ENCODE measurements at places on chromosomes 7 and 10. TPM values are rescaled to one million over a fixed set of nuclear protein-coding genes. Genes with fewer than 3 reads are reported as not detected.

The SPDYE11 gene
- polyA plus RNA-seq = 0.51 TPM

GRCh38 chr10:48606530-48607355 is 1.9 kb upstream of the ARHGAP22 start:
- DNase-seq = no peak

DNA sequence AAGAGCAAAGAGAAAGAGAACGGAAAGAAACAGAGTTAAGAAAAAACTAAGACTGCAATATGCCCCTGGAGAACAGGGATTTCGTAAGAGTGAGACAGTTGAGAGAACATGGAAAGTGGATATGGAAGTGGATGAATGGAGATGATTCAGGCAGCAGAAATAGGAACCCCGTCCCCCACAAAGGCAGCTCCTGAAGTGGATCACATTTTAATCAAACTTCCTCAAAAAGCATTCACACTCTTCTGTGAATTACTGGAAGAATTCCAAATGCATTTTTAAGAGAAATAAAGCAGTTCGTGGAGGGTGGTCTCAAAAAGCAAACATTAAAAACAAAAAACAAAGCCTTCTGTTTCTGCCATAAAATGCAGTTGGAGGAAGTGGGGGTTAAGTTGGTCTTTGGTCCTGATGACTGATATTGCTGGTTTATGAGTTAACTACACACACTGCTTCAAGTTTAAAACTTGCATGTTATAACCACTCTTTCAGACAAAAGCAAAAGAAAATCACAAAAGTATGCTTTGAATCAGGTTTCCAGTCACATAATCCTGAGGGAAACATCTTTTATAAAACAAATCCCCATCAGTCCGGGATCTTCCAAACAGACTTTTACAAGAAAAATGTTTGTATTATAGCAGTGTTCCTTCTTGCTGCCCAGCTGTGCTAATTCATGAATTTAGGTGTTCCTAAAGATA is 214.3 kb downstream of the FANK1 start:
- DNase-seq = no peak

DNA sequence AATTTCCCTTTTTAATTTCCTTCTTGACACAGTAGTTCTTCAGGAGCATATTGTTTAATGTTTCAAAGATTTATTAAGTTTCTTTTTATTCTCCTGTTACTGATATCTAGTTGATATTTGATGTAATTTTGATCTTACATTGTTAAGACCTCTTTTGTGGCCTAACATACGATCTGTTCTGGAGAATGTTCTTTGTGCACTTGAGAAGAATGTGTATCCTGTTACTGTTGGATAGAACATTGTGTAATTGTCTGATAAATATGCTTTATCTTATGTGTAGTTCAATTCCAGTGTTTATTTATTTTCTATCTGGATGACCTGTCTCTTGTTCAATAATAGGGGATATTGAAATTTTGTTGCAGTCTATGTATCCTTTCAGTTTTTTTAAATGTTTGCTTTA is 106.7 kb downstream of the ITGB1 start:
- DNase-seq = no peak

DNA sequence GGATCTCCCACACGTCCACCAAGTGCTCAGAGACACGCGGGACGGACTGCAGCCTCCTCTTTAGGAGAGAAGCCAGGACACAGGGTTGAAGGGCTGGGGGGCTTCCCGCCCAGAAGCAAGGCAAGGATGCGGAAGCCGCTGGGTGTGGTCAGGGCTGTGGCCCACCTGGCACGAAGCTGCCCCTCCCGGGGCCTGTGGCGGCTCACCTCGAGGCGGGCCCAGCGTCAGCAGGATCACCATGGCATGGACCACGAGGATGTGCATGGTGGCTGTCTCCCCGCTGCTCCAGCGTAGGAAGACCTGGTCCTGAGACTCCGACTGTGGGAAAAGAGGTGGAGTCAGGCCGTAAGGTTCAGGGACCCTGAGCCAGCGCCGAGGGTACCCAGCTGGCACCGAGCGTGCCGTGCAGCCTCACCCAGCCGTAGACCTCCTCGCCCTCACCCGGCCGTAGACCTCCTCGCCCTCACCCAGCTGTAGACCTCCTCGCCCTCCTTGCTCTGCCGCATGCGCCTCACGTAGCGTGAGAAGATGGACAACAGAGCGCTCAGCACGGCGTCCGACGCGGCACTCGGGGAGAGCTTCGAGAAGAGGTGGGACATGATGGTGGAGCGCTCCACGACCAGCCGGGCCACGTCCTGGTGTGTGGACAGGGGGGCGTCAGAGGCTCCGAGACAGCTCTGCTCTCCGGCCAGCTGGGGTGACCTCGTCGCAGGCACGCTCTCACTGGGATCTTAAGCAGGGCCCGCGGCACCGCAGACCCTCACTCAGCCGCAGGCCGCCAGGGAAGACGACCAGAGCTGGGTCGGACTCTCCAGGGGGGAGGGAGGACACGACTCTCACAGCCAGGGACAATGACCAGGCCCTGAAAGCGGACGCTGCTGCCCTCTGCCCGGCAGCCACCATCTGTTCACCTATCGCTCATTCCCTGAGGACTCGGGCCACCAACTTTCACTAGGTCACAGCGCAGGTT is 20.4 kb downstream of the INTS1 start:
- DNase-seq = no peak

- DNase-seq = no peak
Measured at GRCh38 chr7:149733131-149733923, 40.1 kb downstream of the ZNF467 start.

DNA sequence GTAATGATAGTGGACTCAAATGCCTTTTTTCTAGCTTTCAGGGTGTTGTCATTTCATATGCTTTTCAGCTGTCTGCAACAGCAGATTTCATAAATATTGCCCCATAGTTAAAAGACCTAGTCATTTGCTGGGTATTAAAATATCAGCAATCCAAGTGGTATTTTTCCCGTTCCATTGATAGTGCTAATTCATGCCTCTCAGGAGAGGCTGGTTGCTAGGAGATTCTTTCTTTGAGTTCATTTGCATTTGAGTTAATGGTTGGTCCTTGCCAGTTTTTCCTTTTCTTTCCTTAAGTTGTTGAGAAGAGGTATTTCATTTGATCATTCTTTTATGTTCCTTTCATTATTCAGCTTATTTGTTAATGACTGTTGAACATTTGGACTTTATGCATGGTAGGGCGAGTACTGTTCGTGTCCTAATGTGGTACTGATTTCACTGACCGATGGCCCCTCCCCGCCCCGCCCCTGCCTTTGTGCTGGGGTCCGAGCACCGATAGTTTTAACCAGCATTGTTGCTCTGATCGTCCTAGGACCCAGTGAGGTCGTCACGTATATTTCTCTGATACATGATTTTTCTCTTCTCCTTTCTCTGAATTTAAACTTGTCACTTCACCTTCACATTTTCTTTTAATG is 128.6 kb downstream of the CCNY start:
- no peak for DNase-seq

- no peak for DNase-seq
Measured at GRCh38 chr7:34136698-34137097, 231.4 kb downstream of the BMPER start.

- DNase-seq = no peak
Measured at GRCh38 chr10:28991333-28992270, 297.3 kb upstream of the LYZL1 start.

Measured in large intestine (tissue), 12 donors.